ENCODE measurements at places on chromosomes 6 and 20.

- DNase-seq = no peak
Measured at GRCh38 chr20:50153153-50153499, 397 bp downstream of the PEDS1 start.

- DNase-seq = no peak
Measured at GRCh38 chr20:2754424-2754823, 46.0 kb downstream of the CPXM1 start.

DNA sequence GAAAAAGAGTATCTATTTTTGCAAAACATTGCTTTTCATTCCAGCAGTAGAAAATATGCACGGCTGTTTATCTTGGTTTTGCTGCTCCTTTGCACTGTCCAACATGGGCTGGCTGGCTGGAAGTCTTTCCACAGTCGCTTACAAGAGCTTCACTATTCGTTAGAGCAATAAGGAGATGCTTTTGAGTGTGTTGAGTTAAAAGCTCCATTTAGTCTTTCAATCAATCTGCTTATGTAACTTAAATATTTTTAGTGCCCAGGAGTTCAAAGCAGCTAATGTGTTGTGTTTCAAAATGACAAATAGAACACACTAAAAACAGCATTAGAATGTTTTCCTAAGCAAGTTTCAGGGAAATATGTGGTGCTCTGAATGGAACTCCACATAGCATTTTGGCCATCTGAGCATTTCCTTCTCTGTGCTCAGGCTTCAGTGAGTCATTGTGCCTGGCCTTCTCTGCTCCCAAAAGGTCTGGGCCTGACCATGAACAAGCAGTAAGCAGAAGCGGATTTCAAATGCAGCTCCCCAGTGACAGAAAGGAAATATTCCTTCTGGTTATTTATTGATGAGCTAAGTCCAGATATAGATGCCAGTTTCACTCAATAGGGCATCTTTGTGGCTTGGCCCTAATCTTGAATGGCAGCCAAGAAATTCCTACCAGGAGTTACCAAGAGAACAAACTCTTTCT lies 580.3 kb downstream of the TENT5A start:
- DNase-seq = no peak

GRCh38 chr6:136921936-136922684 lies at the start of gene SLC35D3:
Gene SLC35D3 (plus strand): TSS chr6:136922301. CDS start chr6:136922429, 128 bp downstream.
- DNase-seq = no peak

DNA sequence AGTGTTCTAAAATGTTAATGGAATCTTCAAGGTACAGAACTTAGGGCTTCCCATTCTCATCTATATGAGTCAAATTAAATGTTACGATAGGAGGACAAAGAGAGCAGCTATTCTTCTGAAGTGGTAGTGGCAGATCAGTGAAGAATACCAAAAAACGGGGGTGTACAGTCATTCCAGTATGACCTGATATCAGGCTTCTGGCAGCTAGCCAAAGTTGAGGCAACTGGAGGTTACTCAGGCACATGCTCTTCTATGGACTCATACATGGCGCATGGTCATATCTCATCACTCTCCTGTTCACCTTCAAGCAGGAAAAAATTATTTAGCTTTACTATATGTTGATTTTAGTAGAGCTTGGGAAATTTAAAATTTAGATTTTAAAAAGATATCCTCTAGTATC lies 1608.8 kb downstream of the GRIK2 start:
- no peak for DNase-seq

DNA sequence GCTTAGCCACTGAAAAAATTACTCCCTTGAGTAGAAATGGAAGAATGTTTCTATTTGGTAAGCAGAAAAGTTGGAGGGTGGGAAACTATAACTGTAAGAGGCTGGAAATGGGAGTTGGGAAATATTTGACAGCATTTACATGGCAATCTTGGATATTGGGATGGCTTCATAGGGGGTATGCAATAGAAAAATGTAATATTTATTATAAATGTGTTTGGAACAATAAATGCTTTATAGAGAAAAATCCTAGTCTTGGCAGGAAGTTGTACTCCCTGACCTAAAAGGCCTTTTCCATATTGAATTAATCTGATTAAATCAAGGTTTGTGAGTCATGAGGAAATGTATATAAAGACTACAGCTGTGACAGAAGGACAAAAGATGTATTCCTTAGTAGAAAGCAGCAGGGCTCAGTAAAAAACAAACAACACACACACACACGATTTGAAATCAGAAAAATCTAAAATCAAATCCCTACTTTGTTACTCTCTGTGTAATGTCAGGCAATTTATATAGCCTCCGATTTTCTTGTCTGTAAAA lies 272.3 kb downstream of the CD109 start:
- peak; percentile 40 for DNase-seq

DNA sequence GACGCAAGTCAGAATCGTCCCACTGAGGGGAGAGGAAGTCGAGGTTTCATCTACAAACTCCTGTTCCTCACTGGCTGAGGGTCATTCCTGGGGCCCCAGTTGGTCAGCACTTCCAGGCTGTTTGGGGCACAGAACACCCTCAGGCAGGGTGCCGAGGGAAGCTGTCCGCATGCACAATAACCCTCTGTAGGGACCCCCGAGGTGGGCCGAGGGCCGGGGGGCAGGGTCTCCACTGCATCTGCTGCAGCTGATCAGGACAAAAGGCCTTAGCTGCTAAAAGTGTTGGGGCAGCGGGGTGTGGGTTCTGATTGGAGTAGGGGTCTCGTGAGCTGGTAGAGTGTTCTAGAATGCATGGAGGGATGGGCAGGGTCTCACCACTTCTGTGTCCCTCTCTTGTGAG lies 125.1 kb downstream of the TOX2 start:
- no peak for DNase-seq

- no peak for DNase-seq
Measured at GRCh38 chr20:23099791-23100719, 13.9 kb upstream of the CD93 start.

DNA sequence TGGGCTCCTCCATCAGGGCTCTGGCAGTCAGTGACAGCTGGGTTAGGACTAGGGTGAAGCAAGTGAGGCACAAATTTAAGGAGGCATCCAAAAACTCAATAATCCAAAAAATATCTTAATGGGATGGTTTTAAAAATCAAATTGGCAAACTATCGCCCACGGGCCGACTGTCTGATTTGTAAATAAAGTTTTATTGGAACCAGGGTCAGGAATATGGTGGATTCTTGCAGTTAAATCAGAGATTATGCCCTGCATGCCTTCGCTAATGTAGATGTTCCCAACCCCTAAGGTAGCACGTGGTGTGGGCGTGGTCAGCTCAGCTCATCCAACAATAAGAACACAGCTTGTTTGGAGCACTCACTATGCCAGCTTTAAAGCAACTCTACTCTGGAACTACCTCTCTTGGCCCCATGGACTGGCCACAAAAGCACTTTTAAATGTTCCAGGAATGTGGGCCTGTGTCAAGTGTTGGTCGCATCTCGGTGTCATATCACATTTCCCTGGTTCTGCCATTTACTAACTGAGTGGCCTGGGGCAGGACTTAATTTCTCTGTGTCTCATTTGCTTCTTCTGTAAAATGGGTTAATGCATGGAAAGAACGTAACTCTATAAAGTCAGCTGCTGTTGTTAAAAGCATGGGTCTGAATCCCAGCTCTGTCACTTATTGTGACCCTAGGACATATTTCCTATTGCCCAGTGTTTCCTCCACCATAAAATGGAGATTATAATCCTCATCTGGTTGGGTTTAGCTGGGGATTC lies 7.0 kb downstream of the TP53RK start:
- DNase-seq = peak; percentile 14

DNA sequence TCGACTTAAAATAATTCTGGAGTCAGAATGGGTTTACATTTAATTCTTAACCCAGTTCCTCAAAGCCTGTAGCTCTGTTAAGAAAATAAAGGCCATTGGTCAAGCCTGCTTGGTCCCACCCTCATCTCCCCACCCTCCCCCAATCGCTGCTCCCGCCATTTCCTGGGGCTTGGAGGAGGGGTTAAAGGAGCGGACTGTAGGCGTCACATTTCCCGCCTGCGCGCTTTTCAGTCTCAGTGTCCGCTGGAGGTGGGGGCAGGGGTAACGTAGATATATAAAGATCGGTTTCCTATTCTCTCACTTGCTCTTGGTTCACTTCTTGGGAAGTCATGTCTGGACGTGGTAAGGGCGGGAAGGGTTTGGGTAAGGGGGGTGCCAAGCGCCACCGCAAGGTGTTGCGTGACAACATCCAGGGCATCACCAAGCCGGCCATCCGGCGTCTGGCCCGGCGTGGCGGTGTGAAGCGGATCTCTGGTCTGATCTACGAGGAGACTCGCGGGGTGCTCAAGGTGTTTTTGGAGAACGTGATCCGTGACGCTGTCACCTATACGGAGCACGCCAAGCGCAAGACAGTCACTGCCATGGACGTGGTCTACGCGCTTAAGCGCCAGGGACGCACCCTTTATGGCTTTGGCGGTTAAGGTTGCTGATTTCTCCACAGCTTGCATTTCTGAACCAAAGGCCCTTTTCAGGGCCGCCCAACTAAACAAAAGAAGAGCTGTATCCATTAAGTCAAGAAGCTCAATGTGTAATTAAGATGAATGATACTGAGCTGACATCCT lies 58.9 kb downstream of the TRIM38 start:
- peak; percentile 91 for DNase-seq

DNA sequence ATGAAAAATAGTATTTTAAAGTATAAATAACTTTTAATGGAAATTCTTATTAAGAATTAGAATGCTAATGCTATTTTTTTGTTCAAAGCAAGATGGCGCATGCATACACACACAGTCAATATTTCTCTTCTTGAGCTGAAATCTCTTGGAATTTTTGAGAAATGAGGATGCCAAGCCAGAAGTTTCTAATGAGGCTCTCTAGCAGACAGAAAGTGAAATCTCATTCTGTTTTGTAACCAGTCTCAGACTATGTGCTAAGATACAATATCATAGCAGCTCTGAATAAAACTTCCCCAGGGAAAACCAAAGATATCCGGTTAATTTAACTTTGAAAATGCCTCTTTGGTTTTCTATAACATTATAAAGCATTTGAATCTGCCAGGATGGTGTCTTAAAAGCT lies 97.2 kb upstream of the HDAC2 start:
- no peak for DNase-seq

GRCh38 chr20:24981282-24981681 lies 11.3 kb downstream of the APMAP start:
- DNase-seq = no peak

DNA sequence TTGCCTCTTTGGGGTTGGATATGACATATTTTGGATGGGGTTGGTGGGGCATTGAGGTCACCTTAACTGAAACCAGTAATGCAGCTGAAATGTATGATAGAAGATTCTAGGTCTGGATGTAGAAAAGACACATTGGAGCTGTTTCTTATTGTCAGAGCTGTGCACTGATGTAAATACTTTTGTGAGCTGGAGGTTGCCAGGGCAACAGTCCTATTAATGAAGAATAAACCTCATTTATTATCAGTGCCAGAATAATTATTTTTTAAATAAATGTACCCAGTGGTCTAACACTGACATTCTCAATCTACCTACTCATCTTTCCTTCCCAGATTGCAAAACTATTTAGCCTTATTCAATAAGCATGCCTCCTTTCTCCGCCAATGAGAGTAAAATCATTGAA lies 57.0 kb downstream of the CAP2 start:
- DNase-seq = no peak

DNA sequence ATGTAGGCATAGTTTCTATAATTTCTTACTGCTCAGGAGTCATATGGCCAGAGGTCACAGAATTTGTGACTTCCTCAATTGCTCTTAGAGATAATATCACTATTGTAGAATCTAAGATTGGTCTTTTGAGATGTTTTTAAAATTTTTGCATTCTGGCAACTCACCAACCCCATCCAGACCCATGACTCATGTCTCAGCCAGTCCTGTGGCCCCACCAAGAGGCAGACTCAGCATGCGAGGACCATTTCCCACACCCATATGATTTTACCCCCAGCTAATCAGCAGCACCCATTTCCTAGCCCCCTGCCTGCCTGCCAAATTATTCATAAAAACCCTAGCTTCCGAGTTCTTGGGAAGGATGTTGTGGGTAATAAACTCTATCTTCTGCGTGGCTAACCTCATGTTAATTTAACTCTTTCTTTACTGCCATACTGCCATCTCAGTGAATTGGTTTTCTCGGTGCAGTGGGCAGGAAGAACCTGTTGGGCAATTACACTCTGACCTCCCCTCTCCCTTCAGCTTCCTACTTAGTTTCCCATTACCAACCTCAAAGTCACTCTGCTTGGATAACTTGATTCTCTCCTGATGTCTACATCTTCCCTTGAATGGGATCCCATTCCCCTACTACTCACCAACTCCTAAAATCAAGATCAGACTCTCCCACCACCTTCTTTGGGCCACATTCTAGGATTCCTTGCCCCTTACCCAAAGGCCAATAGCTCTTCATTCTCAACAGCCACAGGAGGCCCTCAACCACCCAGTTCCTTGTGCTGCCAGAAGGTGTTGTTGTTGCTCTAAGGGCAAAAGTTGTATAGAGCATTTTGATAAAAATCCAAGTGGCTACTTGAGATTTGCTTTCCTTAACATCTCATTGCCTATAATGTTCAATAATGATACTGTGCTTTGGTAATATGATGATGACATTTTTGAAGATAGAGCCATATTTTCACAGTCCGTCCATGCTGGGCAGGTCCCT lies 16.2 kb upstream of the IYD start:
- no peak for DNase-seq

DNA sequence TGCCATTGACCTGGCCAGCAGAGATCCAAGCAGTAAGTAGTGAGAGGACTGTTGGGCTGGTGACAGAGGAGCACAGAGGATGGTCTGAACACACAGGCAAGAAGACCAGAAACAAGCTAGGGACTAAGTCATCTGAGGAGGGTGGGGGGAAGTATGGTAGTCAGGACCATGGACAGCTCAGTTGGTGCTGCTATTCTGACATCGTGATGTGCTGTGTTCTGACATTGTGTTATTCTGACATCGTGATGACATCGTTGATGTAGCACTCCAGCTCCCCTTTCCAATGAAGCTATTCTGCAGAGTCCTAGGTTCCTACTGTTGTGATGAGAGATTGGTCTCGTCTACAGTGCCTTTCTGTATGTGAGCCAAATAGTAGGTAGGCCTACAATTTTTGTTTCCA lies 28.7 kb downstream of the CFAP206 start:
- DNase-seq = no peak

DNA sequence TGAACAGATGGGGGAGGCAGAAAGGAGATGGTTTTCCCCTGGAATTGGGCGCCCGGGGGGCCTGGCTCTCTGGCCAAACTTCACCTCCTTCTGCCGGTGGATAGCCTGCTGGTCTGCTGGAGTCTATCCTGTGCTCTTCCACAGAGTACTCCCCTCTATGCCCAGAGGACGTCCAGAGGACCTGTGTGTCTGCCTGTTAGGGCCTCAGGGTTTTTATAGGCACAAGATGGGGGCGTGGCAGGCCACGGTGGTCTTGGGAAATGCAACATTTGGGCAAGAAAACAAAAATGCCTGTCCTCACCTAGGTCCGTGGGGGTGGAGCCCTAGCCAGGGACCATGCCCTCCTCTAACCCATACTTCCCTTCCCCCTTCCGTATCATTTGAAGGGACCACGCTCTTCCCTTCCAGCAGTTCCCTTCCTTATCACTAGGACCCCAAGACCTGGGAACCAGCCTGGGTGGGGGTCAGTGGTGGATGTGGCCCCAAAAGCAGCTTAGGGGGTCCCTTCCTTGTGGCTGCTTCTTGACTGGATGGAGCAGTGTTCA lies 53.6 kb upstream of the ZNF337 start:
- DNase-seq = no peak
